ENCODE measurements at places on chromosomes 11 and 22. TPM values are rescaled to one million over a fixed set of nuclear protein-coding genes. Genes with fewer than 3 reads are reported as not detected.

APLP2 gene
- 134 TPM for total RNA-seq

- DNase-seq, result no peak
Measured at GRCh38 chr22:47592791-47593190, 830.3 kb downstream of the TBC1D22A start.

DNA sequence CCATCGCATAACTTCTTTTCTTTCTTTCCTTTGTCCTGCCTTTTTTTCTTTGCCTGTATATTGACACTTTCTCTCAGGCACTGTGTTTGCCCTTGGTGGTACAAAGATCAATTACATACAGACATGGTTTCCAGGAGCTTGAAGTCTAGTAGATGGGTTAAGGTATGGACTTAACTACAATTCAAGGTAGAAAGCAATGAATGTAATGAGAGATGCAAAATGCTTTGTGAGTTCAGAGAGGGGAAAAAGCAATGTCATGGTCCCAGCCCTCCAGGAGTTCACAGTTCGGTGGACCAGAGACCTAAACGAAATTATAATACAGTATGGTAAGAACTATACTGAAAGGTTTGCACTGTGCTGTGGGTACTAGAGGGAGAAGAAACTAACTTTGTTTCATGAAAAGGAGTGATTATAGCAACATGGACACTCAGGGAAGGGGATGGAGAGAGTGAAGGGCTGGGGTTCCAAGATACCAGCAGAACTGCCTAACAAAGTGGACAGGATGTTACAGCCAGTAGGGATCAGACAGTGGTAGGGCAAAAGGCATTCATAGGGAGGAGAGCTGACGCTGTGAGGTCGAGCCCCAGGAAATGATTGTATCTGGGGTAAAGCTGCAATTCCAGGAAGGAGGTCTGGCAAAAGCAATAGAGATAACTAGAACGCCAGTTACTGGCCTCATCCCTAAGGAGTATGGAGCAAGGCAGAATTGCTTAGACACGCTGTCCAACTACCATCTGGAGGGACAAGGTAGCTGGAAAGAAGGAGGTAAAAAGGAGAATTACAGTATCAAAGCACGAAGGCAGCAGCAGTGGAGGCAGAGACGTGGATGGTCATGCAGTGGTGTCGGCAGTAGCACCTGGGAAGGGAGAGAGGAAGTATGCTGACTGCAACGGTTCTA, 158.3 kb upstream of the MTMR2 start:
- DNase-seq, result no peak

- peak; percentile 69 for DNase-seq
Measured at GRCh38 chr11:35040221-35040942, 98.6 kb upstream of the CD44 start.

- no peak for DNase-seq
Measured at GRCh38 chr22:36224245-36224644, 15.1 kb downstream of the APOL2 start.

- DNase-seq, result no peak
Measured at GRCh38 chr22:37526376-37526775, 7.2 kb upstream of the CARD10 start.
